ENCODE measurements at places on chromosomes 6 and 20. TPM values are rescaled to one million over a fixed set of nuclear protein-coding genes. Genes with fewer than 3 reads are reported as not detected.

- DNase-seq = peak; percentile 24
These were observed 184.6 kb downstream of the ESR1 start for GRCh38 chr6:151992091-151992490.

GRCh38 chr6:122694602-122695001 lies 84.4 kb downstream of the PKIB start:
- no peak for DNase-seq

TMC2 gene
- not detected for total RNA-seq

- DNase-seq = no peak
These were observed 18.6 kb downstream of the AIG1 start for GRCh38 chr6:143079325-143079640.

GRCh38 chr6:158812611-158813010 lies 6.6 kb downstream of the EZR start:
- DNase-seq = no peak

- DNase-seq = peak; percentile 16
These were observed 580.5 kb upstream of the MARCKS start for GRCh38 chr6:113276601-113277000.

EFCAB8 gene
- total RNA-seq = not detected

GRCh38 chr20:34222208-34222607 lies 19.0 kb upstream of the ASIP start:
- DNase-seq = peak; percentile 96

GRCh38 chr20:40279390-40279789 lies 409.6 kb downstream of the MAFB start:
- peak; percentile 81 for DNase-seq

DNA sequence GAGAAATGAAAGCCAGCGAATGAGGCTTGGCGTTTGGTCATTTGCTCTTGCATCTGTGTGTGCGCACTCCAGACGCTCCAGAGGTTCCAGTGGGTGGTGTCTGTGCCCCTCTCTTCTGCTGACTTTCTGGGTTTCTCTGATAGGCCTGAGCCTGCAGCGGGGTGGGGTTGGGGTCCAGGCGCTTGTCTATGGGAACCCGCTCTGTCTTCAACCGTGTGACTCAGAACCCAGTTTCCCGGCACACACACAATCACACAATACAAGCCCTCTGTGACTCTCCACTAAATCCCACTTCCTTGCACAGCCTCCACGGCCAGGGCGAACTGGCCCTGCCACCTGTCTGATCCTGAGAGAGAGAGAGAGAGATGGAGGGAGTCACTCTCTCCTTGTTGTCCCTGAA lies 24.6 kb downstream of the RBM38 start:
- no peak for DNase-seq

GRCh38 chr20:24102749-24103333 lies 114.3 kb upstream of the GGTLC1 start:
- peak; percentile 46 for DNase-seq

EYS gene
- total RNA-seq = 0.09 TPM

DNA sequence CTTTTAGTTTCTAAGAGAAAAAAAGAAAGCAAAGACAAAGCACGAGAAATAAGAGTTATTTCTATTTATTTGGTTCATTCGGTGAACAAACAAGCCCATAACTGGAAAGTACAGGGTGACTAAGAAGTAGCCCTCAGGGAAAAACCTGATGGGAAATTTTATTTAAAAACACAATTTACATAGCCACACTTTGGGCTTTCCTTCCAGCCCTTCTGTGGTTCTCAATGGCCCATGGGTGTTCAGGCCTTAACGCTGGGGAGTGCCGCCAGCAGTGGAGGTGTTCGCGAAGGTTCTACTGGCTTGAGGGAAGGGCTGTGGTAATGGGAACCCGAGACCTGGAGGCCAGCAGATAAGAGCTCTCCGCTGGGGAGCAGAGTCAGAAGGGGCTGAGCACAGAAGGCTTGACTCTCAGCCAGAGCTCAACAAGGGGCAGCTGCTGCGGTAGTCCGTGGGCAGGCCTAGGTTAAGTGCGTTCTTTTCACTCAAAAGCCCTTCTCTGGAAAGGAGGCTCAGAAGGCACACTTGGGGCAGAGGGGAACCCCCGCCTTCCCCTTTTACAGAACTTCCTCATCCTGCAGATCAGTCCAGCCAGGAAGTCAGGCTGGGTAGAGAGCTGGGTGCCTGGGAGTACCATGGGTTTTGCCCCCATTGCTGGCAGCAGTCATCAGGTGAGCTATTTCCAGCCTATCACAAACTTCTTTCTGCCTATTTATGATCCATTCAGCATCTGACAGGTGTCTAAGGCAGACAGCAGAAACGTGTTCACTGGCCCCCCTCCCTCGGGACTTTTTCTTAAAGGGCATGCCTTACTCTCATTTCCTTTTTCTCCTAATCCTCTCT lies 8.8 kb upstream of the CD83 start:
- DNase-seq = no peak

DNA sequence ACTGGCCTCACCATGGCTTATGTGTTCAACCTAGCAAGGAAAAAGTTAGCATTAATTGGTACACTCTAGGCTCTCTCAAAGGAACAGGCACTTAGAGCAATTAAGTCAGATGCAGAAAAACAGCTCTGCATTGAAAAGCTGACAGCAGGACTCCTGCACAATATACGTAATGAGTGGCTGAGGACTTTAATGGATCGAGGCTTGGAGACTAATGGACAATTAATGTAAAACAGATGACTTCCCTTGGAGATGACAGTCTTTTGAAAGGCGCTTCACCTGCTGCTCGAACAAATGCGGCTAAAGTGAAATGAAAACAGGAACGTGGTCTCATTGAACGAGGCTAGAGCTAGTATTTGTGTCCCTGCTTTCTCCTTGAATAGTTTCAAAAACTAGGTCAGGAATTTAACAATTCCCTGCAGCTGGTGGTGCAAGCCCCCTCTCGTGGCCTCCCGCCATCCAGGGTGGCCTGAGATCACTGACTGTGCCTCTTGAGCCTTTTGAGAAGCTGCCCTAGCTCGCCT lies 137.1 kb downstream of the ELOVL4 start:
- DNase-seq = no peak

DNA sequence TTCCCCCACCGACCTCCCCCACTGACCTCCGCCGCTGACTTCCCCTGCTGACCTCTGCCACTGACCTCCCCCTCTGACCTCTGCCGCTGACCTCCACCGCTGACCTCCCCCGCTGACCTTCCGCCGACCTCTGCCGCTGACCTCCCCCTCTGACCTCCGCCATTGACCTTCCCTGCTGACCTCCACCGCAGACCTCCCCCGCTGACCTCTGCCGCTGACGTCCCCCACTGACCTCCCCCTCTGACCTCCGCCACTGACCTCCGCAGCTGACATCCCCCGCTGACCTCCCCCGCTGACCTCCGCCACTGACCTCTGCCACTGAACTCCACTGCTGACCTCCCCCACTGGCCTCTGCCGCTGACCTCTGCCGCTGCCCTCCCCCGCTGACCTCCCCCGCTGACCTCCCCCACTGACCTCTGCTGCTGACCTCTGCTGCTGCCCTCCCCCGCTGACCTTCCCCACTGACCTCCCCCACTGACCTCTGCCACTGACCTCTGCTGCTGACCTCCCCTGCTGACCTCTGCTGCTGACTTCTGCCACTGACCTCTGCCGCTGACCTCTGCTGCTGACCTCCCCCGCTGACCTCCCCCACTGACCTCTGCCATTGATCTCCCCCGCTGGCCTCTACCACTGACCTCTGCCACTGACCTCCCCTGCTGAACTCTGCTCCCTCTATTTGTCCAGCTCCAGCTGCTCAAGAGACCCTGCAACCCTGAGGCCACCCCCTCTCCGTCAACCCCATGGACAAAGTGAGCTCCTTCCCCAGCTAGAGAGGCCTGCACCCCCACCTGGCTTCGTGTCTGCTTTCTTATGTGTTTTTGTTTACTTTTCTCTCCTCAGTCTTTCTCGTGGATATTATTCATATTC lies 91.4 kb upstream of the AFDN start:
- no peak for DNase-seq

ALDH5A1 gene
- total RNA-seq = 1.6 TPM

DNA sequence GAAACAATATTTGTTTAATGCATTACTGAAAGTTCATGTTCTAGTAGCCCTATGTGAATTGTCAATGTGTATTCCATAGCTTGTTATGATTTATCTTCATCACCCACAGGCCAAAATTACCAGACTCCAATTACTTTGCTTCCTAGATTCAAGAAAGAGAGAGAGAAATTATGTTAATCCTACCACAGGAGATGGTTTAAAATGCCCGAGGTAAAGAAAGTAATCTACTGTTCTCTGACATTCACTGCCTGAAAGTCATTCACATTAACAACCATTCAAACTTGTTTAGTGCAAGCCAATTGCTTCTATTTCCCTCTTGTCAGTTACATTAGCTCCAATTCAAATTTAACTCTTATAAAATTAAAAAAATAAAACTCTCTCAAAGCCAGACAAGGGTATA lies 260.4 kb upstream of the THEMIS start:
- no peak for DNase-seq

PET117 gene
- total RNA-seq = 26.1 TPM

ISM1 gene
- not detected for total RNA-seq

DNA sequence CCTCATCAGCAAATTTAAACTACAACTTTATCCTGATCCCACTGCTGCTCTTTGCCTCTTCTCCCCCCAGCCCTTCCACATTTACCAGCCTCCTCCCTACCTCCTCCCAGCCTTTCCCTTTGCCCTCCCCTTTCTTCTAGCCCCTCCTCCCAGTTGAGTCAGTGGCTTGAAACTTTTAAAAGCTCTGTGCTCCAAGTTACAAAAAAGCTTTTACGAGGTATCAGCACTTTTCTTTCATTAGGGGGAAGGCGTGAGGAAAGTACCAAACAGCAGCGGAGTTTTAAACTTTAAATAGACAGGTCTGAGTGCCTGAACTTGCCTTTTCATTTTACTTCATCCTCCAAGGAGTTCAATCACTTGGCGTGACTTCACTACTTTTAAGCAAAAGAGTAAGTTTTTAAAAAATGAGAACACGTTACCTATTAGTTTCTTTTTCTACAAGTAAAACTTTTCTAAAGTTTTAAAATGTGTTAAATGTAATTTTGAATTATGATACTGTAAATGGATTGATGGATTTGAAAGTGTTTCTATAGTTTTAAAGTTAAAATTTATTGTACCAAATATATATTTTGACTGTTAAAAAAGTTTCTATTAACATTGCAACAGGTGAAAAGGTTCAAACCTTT lies at the start of gene GJA1:
TSS of gene GJA1 (plus strand) at position 203 of the 626 bp plus-strand sequence. CDS start 11,202 bp downstream, outside the sequence.
- peak; percentile 93 for DNase-seq
